AG04449 (cell line): ENCODE measurements at places on chromosomes 3 and 15.

- DNase-seq = no peak
These were observed 1.0 kb downstream of the LEKR1 start for GRCh38 chr3:156826896-156827882.

DNA sequence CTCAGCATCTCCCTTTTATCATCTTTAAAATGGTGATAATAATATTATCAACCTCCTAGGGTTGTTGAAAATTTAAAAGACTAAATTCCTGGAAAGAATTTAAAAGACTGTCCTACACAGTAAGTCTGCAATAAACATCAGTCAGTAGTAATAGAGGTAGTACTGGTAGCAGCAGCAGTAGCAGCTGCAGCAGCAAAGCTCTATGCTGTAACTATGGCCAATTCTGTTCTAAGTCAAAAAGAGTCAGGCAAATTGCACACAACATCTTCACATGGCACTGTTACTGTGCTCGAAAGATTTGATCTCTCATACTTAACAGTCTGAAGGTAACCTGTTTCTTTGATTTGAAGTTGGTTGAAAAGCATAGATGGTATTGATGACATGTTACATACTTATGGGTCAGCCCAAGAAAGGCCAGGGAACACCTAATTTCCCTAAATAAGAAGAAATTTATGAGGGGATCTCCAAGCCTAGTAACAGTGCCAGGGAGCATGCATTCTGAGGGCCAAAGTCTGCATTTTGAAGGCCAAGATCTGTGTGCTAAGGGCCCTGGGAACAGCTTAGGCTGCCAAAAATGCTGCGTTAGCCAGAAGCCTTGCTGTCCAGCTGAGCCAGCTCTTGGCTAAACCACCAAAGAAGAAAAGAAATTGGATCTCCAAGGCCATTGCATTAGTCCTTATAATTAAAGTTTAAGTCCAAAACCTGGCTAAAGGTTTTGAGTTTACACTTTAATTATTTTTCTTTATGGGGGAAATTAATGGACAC lies 68.2 kb downstream of the SIDT1 start:
- no peak for DNase-seq

DNA sequence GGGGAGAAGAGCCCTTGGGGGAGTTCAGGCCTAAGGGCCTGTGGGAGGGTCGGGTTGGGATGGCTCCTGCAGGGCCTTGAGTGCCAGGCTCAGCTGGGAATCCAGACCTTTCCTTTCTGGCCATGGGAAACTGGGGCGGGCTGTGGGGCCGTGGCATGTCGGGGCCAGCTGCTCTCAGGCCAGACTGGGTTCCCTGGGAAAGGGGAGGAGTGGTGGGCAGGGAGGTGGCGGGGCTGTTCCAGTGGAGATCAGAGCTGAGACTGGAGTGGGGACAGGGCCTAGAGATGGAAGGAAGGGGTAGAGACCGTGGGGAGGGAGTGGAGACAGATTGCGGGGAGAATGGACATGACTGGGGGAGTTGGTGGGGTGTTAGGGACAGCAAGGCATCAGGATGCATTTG lies 20.3 kb downstream of the FBLN2 start:
- DNase-seq = no peak

GRCh38 chr3:177802151-177802900 lies 605.0 kb upstream of the TBL1XR1 start:
- no peak for DNase-seq

DNA sequence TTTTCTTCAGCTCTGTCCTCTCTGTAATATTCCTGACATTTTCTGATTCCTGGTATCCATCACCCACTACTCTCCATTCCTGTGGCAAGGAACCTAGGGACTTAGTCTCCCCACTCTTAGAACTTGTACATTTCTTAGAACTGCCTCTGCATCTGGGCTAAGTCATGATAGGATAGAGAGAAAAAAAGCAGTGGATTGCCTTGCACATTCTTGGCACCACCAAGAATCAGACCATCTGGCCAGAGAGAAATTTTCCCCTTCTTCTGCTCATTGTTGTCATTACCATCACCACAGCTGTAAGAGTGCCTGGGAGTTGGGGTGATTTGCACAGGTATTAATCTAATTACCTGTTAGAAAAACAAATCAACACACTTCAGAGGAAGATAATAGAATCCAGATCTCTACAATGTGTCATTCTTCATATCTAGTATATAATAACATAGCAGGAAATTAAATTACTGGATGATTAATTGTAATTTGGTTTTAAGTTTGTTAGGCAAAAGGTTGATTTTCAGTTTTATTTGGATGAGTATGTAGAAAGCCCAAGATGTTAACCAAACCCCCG lies 264.8 kb upstream of the ZPLD1 start:
- no peak for DNase-seq

GRCh38 chr3:179074656-179075055 lies 3.0 kb upstream of the ZMAT3 start:
- DNase-seq = no peak

DNA sequence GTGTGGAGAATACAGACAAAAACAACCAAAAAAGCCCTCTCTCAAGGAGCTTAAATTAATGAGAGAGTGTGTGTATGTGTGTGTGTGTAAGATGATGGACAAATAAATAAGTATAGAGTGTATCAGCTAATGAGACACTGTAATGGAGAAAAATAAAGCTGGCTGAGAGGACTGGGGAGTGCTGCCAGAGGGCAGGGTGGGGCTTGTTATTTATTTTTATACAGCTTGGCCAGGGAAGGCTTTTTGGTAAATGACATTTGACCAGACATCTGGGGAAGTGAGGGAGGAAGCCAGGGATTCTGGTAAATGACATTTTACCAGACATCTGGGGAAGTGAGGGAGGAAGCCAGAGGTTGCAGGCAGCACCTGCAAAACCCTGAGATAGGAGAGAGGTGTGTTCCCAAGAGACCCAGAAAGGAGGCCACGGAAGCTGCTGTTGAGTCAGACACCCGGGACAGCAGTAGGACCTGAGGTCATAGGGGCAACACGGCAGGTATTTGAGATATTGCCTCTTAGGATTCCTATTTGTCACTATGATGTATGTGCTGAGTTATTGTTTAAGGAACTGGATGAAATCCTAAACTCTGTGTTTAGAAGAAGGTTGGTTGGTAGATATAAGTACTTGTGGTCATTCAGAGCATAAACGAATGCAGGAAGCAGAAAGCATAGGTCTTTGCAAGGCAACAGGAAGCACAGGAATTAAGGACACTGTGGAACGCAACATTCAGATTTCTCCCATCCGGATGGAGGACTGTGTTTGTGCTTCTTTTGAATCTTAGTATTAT lies 2.7 kb downstream of the SV2B start:
- DNase-seq = no peak

DNA sequence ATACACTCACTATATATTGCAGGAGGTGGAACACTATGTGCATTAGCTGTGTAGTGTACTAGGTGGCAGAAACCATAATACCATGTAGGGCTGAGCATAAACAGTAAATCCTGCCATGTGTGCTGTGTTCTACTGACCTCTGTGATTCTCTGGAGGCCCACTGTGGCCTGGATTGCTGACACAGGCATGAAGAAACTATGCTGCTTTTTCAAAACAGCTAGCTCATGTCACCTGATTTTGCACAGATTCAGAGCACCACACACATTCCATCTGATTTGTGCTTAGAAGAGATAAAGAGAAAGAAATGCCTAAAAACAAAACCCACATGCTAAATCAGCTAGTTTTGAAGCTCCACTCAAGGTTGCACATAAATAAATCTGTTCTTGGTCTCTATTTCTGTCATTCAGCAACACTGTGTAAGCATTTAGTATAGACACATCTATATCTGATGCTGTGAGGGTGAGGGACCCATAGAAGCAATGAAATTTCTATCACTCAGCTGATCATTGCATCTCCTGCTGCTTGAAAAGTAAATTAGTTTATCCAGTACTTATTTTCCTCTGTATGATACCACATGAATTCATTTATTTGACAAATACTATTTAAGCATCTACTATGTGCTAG lies 1007.7 kb upstream of the SEMA6D start:
- DNase-seq = no peak

- no peak for DNase-seq
These were observed 40.6 kb downstream of the GOLGA8S start for GRCh38 chr15:23395030-23395692.

DNA sequence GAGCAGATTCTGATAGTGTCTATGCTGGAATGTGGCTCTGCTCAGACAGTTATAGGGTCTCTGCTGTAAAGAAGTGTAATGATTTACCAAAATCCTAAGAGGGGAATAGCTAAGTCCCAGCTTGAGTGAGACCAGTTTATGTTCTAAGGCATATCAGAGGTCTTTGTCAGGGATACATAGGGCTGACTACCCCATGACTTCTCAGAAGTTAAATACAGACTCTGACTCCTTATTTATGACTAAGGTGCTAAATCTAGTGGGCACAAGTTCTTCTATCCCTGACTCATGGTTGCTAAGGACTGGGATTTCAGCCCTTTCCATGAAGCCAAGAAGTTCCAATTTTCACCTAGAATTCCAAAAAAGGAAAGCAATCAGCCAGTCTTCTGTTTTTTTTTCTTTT lies 192.6 kb upstream of the POU1F1 start:
- no peak for DNase-seq

DNA sequence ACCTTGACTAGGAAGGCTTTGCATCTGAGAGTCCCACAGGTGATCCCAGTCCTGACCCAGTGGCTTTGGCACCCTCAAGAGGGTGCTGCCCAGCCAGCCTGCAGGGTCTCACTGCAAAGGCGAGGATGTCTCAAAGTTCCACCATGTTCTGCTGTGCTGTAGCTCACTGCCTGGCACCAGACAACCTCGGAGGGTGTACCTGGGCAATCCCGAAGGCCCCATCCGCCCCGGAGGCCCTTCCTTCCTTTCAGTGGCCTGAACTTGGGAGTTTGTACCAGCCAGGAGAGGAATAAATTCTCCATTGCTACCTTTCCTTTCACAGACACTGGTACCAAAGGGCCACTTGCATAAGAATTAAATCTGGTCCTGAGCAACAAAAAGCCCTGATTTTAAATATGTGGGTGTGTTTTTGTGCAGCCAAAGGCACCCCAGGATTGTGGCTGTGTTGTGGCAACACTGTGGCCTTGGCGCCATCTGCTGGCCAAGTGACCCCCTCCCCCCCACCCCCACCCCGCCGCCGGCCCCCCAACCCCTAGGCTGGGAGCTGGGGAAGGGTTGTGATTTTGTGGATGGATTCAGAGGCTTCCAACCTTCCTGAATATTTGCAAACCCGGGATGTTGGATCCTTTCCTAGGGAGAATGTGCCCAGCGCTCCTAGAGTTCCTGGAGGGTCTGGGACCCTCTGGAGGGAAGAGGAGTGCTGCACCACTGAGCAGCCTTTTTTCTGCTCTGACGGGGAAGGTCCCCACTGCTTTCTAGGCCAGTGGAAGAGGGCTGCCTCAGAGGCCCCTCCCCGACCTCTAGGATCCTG lies 9.7 kb upstream of the PTPN23 start:
- no peak for DNase-seq

DNA sequence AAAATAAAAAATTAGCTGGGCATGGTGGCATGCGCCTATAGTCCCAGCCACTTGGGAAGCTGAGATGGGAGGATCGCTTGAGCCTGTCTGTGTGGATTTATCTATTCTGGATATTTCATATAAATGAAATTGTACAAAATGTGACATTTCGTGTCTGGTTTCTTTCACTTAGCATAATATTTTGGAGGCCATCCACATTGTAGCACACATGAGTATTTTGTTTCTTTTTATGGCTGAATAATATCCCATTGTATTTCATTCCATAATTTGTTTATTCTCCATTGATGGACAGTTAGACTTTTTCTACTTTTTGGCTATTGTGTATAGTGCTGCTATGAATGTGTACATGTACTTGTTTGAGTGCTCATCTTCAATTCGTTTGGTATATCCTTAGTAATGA lies 52.9 kb upstream of the DYNC1LI1 start:
- no peak for DNase-seq

DNA sequence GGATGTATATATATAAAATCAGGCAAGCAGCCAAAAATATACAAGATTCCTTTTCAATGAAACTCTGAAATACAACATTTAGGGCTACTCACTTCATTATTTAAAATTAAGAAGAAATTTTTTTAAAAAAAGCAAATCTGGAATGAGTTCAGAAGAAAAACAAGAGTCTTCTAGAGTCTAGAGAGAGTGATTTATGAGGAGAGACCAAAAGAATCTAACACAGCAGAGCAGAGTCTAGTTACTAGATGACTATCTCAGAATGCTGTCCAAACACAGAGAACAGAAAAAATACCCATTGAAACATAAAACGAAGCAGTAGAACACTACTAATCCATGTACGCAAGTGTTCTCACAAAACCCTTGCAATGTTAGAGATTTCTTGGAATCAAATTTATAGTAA lies 275.2 kb upstream of the CBLB start:
- no peak for DNase-seq

DNA sequence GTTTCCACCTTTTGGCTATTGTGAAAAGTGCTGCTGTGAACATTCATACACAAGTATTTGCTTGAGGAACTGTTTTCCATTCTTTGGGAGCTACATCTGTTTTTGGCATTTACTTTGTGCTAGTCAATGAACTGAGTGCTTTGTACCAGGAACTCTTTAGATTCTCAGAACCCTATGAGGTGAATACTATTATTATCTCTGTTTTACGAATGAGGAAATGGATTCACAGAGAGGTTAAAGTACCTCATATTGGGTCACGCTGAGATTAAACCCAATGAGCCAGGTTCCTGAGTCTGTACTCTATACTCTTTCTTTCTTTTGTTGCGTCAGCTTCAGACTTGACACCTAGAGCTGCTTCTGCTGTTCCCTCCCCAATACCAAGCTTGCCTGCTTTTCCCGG lies 358.1 kb downstream of the CNTN4 start:
- DNase-seq = no peak

DNA sequence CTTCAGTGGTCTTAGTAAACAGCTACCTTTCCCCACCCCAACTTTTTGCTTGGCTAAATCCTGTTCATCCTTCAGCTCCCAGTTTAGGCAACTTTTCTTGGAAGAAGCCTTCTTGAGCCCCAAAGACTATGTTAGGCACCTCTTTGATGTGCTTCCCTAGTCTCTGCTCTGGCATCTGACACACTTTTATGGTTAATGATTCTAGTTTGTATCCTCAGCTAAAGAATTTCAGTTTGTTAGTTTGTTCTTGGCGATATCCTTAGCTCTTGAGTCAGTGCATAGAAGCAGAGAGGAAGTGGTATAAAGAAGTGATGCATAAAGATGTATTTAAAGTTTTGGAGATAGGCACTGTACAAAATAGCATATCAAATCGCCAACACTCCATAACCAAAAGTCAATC lies 168.4 kb downstream of the WDR72 start:
- no peak for DNase-seq

GRCh38 chr3:190883973-190884832 lies 21.7 kb upstream of the GMNC start:
- DNase-seq = peak; percentile 17

DNA sequence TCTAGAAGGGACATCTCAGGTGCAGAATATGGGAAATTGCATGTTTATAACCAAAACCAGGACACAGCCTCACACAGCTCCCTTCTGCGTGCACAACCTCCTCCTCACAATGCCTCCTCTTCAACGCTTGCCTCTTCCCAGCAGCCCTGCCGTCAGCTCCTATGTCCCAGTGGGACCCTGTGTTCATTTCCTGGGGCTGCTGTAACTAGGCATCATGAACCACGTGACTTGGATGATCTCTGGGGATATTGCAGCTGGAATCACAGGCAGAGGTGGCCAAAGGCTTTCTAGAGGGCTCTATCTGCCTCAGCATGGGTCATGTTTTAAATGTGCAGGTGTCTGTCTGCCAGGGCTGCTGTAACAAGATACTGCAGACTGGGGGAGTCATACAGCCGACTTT lies 375.3 kb downstream of the OCA2 start:
- no peak for DNase-seq

GRCh38 chr3:46979958-46980497 lies 562 bp downstream of the NBEAL2 start:
- DNase-seq = no peak
